ENCODE measurements at places on chromosomes 5 and 9.

DNA sequence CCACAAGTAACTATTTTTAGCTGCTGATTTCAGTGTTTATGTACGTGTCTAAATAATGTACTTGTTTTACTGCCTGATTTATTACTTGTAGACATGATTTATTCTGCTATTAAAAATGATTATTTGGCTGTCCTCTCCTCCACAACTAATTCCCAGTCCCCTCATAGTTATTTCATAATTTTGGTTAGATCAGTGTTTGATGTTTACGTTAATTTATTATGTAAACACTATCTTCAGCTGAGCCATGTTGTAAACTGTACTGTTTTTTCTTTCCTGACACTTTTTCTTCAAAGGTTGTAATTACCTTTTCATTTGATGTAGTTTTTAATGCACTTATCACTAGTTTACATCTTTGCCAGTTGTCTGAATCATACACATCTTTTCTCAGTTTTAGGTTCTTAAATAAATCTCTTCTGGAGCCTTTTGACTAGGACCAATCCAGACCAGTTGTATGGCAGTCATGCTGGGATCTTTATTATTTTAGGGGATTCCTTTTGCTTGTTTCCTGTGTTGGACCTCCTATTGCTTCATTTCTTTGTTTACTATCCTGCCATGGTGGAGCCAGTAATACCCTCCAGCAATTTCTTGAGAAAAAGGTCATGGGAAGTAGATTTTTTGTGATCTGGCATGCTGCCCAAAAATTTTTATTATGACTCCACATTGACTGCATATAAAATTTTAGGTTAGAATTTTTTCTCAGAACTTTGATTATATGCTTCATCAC, 16.1 kb downstream of the AP3S1 start:
- no peak for DNase-seq

- no peak for DNase-seq
These were observed 143.3 kb downstream of the GAS1 start for GRCh38 chr9:86804011-86804410.

DNA sequence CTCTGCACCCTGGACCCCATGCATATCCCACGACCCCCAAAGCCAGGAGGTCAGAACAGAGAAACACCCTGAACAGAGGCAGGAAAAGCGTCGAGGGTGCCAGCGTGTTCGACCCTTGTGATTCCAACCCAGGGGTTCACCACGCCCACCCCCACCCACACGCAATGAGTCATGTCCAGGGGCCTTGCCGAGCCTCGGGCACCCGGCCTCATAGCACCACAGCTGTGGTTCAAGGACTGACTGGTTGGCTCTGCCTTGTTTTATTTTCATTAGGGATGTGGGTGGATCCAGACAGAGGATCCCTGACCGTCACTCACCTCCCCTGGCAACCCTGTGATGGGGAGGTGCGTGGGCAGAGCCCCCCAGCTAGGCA, 9.5 kb upstream of the QSOX2 start:
- no peak for DNase-seq

GRCh38 chr9:34177593-34178435, 1.0 kb upstream of the UBAP1 start:
- DNase-seq, result no peak

GRCh38 chr5:164600929-164601535, 1095.6 kb downstream of the MAT2B start:
- DNase-seq, result no peak

GRCh38 chr9:96256800-96257199, 45.2 kb downstream of the HSD17B3 start:
- DNase-seq, result no peak

DNA sequence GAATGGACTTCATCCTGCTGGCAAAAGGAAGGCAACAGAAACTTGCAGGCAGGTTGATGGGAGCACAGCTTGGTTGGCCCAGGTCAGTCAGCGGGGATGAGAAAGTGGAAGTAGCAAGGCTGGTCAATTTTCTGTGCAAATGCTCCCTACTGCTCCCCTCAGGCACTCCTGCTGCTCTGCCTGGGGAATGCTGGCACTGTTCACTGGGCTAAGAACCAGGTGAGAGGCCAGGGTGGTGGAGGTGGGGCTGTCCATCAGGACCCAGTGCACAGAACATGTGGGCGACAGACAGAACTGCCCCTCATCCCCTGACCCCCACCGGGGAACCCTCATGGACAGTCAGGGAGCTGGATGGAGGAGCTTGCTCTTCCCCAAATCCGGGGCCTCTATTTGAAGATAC, 593.1 kb downstream of the IRX1 start:
- DNase-seq, result no peak

DNA sequence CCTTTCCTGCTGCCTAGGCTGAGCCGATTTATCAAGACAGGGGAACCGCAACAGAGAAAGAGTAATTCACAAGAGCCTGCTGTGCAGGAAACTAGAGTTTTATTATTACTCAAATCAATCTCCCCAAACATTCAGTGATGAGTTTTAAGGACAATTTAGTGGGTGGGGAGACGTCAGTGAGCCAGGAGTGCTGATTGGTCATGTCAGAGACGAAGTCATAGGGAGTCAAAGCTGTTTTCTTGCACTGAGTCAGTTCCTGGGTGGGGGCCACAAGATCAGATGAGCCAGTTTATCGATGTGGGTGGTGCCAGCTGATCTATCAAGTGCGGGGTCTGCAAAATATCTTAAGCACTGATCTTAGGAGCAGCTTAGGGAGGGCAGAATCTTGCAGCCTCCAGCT, 19.0 kb downstream of the SNX24 start:
- no peak for DNase-seq

DNA sequence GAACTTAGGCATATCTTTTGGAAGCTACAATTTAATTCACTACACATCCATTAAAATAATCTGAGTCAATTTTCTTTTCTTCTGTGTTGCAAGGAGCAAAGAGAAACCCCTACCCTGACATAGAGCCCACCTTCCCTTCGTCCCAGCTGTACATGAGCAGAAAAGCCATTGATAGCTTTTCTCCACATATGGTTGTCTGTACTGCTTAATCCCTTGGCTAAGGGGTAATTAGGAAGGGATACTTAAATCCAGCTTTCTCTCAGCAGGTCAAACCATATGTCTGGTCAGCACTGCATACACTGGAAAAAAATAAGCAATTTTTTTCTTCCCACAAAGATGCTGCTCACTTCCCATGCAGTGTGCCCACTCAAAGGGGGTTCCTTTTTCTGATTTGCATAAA, 94.7 kb upstream of the RAD23B start:
- DNase-seq, result no peak

DNA sequence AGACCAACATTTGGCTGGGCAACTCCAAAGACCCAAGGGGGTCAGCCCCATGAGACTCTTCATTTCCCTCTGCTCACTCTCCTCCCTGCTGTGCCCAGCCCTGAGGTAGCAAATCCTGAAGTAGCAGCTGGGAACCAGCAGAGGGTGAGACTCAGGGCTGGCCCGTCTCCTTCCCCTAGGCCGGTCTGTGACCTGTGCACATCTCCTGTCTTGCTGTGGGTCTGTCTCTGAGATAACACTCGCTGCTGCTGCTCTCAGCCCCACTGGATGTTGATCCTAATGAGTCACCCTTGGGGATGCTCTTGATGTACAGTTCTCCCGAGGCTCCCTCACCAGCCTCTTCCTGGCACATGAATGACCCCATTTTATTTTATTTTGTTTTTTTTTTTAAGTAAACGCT, 7.3 kb upstream of the OR2V1 start:
- DNase-seq, result no peak

DNA sequence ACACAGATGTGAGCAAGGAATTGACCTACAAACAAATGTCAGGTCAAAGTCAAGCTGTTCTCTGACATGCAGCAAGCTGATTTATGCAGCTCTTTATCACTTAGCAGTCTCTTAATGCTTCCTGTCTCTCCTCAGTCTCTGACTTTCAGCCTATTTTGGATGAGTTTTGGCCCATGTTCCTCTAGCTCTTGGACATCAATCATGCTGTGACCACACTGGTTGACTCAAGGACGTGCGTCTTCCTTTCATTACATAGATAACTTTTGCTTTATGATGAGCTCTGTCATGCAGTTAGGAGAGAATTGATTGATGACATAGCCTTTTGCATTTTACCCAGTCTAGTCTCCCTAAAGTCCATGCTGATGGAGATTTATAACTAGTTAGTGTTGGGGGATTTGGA, 9.4 kb upstream of the REEP5 start:
- DNase-seq, result no peak

GRCh38 chr5:80740999-80741398, 86.2 kb upstream of the DHFR start:
- DNase-seq, result no peak

GRCh38 chr5:139379626-139380449, 3.3 kb downstream of the SLC23A1 start:
- no peak for DNase-seq

GRCh38 chr5:144134194-144134826, 36.1 kb downstream of the YIPF5 start:
- DNase-seq, result no peak

DNA sequence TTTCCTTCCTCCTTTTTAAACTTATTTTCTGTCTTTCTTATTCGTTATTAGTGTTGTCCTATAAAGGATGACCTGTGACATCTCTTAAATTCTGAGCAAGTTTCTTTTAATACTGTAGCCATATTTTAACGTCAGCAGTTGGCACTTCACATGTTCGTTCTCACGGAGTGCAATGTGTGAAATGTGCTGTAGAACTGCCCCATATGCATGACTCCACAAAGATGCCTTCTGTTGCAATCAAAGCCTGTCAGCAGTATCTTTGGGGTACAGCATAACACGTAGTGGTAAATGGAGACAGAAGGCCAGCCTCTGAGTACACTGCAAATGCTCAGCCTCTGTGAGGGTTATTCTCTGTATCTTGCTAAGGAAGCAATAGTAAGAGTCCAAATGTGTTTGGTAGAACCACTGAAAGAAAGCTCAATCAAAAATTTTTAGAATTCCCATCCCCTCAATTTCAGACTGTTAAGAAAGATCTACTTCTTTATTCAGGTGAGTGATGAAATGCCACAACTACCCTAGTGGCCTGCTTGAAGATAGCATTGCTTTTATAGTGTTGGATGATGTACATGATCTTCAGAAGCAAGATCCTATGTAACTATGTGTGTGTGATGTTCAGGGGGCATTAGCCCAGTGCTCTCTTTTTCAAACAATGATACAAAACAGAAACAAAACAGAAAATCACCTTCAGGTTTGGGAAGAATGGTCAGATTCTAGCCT, 277.7 kb downstream of the TMEM167A start:
- no peak for DNase-seq

DNA sequence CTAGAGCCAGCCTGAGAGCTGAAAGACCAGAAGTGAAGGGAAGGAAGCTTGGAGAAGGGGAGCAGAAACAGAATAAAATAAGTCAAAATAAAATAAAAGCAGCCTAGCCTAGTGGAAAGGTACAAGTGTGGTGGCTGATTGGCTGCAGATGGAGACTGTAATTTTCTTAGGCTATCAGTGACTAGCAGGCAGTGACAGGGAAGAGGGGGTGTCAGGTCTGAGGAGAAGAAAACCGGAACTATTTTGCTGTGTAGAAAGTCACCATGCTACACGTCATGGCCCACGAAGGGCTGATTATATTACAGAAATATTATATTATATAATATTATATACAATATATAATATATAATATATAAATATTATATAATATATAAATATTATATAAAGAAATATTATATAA, 98.1 kb upstream of the TAF11L2 start:
- no peak for DNase-seq

GRCh38 chr9:114738581-114739316, 56.8 kb upstream of the TEX48 start:
- no peak for DNase-seq

GRCh38 chr5:52786391-52786790, 1.3 kb upstream of the ITGA1 start:
- no peak for DNase-seq

GRCh38 chr5:113199122-113199905, 222.7 kb downstream of the DCP2 start:
- DNase-seq, result no peak

GRCh38 chr9:16543686-16544085, 326.8 kb downstream of the BNC2 start:
- no peak for DNase-seq

GRCh38 chr5:150122158-150122510, 33.5 kb downstream of the PDGFRB start:
- peak; percentile 18 for DNase-seq

- DNase-seq, result no peak
These were observed 282.1 kb downstream of the RFX3 start for GRCh38 chr9:3243683-3244082.

GRCh38 chr5:41057231-41057630, 13.9 kb downstream of the MROH2B start:
- DNase-seq, result no peak

GRCh38 chr5:112737463-112738190, at the start of gene APC:
Gene APC, plus strand, starts transcription at chr5:112737885. Its CDS starts 17,006 bp downstream, at chr5:112754891.
- DNase-seq, result peak; percentile 69

DNA sequence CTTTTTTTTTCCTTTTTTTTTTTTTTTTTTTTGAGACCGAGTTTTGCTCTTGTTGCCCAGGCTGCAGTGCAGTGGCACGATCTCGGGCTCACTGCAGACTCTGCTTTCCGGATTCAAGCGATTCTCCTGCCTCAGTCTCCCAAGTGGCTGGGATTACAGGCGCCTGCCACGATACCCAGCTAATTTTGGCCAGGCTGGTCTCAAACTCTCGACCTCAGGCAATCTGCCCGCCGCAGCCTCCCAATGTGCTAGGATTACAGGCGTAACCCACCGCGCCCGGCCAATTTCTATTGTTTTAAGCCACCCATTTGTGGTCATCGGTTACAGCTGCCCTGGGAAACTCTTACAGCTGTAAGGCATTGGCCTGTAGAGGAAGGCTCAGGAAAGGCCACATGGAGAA, 617.7 kb downstream of the GABRG2 start:
- no peak for DNase-seq

- no peak for DNase-seq
These were observed 40.1 kb downstream of the PPARGC1B start for GRCh38 chr5:149770236-149770635.

DNA sequence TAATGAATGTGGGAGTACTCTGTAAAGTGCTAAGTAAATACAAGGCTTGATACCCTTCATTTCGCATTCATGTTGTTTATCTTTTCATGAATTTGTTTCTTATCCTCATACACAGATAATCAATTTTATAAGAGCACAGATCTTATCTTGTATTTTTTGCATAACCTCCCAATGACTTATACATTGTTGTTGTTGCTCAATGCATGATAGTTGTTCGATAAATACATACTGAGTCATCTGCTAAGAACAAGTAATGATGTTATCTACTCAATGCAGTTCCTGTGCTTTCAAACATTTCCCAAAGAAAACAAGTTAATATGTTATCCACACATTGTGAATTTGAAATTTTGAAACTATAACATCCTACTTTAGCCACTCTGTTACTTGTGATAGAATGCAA, 60.7 kb downstream of the TAF11L14 start:
- no peak for DNase-seq

Data from stimulated activated CD8-positive, alpha-beta memory T cell treated with anti-CD3 and anti-CD28 coated beads, Interleukin-7, amount 100 ng/mL, for 48 hours (primary cell).